ENCODE measurements at places on chromosomes 11 and 22.
A peak's percentile ranks its signal among the peaks of the same experiment; 100 is the strongest.

GRCh38 chr11:63901660-63902059 lies 15.3 kb downstream of the RCOR2 start:
- no peak for DNase-seq

DNA sequence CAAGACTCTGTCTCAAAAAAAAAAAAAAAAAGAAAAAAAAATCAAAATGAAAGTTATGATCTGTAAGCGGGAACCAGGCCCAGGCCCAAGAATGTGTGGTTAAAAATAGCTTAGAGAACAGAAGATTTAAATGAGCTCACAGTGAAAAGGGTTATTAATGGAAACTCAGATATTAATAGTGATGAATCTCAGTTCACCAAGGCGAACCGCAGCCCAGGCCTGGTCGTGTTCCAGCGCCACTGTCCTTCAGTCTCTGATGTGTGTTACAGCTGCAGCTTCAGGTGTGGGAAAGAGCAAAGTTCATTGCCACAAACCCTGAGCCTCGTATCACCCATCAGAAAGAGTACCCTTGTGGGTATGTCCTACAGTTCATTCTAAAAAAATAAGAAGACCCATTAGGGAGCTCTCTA lies 107.1 kb downstream of the GAB2 start:
- DNase-seq = no peak

DNA sequence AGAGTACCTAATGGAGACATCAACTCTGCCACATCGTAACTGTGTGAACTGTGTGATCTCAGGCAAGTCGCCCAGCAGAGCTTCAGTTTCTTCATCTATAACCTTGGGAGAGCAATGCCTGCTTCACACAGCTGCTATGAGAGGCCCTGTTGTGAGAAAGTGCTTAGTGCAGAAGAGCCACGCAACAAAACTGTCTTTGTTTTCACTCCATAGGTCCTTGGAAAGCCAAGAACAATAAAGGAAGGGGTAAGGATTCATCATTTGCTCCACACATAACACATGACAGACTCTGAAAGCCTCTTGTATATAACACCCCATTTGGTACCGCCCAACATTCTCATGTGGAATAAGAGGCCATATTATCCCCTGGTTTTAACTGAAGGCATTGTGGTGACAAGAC lies 231.9 kb upstream of the ISX start:
- no peak for DNase-seq

DNA sequence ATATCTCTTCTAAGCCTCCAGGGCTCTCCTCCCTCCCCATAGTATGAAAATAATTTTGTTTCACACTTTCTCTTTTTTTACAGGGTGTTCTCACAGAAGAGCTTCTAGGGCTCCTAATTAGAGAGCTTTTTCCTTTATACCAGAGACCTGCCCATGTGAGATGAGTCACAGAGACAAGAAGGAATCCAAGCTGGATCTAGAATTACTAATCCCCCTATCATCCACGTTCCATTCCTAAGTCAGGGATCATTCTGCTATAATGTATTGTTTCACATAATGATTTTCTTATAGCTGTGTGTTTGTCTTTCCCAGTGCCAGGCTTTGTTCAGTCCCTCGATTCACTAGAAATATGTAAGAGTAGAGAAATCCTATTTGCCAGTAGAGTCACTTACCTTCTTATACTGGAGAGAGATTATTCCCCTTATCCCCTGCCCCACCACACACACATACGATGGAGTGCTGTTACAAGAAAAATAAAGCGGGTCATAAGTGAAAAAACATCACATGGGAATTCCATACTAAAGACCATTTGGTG lies 778.3 kb upstream of the LRRC4C start:
- DNase-seq = no peak

DNA sequence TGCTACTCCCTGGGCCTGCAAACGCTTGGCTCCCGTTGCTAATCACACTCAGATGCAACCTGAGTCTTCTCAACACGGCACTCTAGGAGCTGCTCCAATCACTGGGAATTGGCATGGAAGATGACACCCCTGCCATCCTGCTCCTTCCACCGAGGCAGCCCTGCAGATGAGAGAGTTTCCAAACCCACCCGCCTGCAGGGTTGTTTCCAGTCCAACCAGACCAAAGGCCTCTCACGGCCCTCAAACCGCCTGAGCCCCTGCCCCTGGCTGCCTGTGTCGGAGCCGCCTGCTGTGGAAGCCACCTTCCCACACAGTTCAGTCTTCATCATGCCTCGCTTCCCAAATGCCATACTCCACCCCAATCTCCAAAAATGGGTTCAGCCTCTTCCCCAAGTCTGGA lies 36.8 kb upstream of the TP53I11 start:
- DNase-seq = no peak

DNA sequence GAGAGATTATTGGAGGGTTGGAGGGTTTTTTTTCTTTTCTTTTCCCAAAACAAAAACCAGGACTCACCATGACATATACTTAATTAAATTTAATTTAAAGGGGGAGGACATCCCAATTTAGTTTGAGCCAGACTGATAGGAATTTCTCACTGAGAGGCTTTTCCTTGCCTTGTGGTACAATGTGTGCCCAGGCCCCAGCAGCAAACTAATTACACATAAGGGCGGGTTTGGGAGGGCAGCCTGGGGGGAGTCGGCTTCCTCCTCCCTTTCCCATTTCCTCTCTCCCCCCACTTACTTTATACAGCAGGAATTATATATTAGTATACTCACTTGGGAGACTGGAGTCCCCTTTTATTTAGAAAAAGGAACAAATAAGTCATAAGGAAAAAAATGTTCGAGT lies 2.9 kb downstream of the TEAD1 start:
- peak; percentile 34 for DNase-seq

GRCh38 chr11:102921587-102922220 lies 33.8 kb downstream of the MMP13 start:
- no peak for DNase-seq

GRCh38 chr22:49432211-49432896 lies 395.3 kb downstream of the BRD1 start:
- no peak for DNase-seq

GRCh38 chr11:120839846-120840402 lies 184.0 kb upstream of the TBCEL start:
- DNase-seq = no peak

GRCh38 chr11:74000307-74001133 lies 8.4 kb downstream of the UCP3 start:
- DNase-seq = no peak

DNA sequence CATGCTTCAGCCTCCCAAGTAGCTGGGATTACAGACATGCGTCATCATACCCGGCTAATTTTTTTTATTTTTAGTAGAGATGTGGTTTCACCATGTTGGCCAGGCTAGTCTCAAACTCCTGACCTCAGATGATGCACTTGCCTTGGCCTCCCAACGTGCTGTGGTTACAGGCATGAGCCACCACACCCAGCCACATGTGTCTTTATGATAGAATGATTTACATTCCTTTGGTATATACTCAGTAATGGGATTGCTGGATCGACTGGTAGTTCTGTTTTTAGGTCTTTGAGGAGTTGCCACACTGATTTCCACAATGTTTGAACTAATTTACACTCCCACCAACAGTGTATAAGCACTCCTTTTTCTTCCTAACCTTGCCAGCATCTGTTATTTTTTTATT lies 276.2 kb downstream of the METTL15 start:
- no peak for DNase-seq

DNA sequence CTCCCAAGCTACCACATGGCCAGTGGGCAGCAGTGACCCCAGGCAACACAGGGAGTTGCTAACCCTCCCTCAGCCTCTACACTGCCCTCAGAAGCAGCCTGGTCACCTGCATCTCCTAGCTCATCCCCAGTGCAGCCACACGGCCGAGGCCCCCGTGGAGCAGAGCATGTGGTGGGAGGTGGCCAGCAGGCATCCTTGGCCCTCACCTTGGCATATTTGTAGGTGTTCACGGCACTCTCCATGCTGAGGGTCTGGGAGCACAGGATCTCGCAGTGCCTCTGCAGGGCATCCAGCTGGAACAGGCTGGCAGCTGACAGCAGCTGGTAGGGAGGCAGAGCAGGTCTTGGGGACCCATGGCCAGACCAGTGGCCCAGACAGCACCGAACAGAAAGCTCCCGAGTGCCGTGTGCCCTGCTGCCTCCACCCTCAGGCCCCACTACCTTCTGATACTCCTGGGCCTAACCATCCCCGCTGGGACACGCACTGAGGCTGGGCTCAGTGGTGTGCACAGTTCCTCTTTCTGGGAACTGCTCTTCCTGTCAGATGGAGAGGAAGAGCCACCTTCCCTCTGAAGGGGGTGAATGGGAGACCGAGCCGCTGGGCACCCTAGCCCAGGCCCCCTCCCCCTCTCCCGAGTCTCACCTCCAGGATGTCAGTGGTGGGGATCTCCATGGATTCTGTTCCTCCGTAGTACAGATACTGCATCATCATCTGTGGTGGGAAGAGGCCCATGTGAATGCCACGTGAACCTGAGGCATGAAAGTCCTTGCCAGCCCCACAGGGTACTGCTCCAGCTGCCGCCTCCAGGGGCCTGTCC lies 48.8 kb downstream of the NAT10 start:
- DNase-seq = no peak

GRCh38 chr22:20653795-20654342 lies 120.0 kb upstream of the SERPIND1 start:
- no peak for DNase-seq
